ENCODE measurements at places on chromosomes 1 and 21.
A peak's percentile ranks its signal among the peaks of the same experiment; 100 is the strongest.

DNA sequence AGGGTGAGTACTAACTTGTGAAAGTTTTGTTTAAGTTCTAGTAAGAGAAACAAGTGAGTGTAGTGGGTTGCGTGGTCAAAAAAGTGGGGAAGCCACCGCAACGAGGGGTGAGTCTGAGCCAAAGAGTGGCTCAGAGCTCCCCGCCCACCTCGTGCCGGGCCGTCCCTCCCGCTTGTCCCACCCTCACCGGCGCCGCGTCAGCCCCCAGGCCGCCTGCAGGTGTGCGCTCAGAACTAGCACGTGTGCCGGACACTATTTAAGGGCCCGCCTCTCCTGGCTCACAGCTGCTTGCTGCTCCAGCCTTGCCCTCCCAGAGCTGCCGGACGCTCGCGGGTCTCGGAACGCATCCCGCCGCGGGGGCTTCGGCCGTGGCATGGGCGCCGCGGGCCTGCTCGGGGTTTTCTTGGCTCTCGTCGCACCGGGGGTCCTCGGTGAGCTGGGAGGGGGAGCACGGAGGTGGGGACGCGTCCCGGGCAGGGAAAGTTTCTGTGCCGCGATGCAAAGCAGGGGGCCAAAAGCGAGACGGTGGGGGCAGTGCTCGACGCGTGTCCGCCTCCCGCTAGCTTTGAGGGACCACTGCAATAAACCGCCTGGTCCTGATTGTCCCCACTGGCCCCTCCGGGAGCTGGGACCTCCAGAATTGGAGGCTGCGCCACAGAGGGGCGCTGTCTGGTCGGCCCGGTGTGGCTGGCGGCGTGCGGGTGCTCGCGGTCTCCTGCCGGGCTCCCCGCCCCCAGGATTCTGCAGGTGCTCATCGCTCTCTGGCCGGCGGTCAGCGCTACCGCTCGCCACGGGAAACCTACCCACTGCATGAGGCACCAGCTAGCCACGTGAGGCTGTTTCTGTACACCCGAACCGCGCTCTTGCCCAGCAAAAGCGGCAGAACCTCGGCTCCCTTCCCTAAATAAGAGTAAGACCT is at the start of gene CR2:
Gene CR2 (plus strand): TSS at position 283 of the 919 bp plus-strand sequence. CDS start 91 bp downstream, at position 374.
- no peak for DNase-seq

DNA sequence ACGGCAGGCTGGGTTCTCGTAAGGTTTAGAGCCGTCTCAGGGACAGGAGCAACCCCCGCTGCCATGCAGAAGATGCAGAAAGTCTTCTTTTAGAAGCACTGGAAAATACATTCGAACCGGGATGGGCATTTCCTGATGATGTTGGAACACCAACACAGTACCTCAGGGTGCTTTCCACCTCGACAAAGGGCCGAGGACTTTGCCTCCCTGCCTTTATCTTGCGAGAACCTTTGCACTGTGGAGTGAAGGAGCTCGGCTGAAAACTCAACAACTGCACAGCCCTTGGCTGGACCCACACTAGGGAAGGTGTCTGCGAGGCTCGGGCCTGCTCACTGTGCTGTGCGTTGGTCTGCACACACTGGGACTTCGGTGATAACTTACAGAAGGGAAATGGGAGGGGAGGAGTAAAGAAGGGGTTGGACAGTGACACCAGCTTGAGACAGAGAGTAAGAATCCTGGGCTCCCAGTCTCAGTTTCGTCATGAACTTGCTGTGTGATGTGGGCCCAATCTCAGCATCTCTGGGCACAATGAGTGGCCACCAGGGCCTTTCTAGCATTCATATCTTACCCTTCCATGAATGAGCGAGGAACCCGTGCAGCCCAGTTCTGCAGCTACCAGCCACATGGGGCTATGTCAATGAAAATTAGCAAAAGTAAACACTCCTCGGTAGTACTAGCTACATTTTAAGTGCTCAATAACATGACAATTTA is 18.2 kb downstream of the RCAN1 start:
- no peak for DNase-seq

- DNase-seq = no peak
Observed at GRCh38 chr1:205356440-205357139, at the start of gene KLHDC8A. Gene KLHDC8A, minus strand, starts transcription at chr1:205356922. Its CDS starts 13,318 bp downstream, at chr1:205343604.

DNA sequence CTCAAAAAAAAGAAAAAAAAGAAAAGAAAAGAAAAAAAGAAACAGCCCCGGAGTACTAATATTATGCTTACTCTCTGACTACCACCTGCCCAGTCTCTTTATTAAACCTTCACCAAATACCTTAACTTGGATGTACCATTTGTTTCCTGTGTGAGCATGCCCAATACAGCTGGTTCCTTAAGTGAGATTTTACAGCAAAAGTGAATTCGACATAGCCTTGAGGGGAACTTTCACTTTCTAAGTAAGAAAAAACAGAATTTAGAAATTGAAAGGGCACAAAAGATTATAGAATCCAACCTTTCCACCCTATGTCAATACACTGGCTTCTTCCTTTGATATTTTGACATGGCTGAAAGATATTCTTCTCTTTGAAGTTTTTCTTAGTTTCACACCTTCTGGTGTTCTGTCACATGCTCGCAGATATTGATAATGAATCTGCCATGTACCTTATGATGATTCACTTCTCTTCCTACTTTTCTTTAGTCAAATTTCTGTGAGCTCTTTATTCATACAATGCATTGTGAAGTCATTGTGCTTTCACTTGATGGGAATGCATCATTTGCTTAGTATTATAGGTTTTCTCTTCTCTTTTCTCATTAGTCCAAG is 5.2 kb upstream of the GIPC2 start:
- DNase-seq = no peak

GRCh38 chr1:89918794-89919155 is 76.1 kb upstream of the ZNF326 start:
- no peak for DNase-seq

DNA sequence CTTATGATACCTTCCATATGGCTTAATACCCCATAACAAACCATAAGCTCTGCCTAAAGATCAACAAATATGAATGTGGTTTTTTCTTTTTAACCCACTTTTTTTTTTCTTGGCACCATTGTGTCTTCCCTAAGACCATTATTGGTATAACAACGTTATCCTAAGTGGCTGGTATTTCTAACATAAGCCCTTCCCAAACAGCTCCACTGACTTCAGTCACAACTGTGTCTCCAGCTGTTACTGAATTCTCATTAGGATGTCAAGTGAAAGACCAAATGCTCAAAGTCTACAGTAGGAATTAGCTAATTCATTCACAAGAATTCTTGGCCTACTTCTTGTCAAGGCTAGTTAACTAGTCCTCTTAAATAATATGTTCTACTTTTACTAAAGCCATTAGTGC is 4.2 kb upstream of the RXRG start:
- DNase-seq = no peak

GRCh38 chr1:66315671-66316070 is 218.3 kb upstream of the SGIP1 start:
- no peak for DNase-seq

- DNase-seq = peak; percentile 49
Observed at GRCh38 chr1:186985889-186986491, 157.2 kb downstream of the PLA2G4A start.

DNA sequence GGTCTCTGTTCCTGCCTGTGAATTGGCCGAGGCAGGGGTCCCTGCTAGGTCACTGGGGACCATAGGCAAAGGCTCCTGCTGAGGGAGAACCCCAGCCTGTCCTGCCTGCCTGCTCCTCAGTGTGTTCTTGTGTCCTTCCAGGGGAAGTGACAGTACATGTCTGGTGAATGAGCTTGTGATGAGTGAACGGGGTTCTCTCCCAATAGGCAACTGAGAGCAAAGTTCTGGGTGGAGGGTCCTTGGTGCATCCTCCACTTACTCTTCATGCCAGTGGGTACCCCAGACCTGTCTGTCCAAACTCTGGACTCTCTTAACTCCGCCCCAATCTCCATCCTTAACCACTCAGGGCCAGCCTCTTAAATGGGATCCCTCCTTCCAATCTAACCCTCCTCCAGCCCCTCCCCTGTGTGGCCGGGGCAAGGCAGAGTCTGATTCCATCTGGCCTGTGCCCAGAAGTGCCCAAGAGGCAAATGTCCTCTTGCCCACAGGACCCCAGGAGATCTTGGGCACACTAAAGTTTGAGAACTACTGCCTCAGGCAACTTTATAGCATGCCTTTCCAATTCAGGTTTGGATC is 2.0 kb downstream of the XKR8 start:
- no peak for DNase-seq

- peak; percentile 42 for DNase-seq
Observed at GRCh38 chr1:165114022-165114888, 242.3 kb downstream of the LMX1A start.

- no peak for DNase-seq
Observed at GRCh38 chr1:22612671-22613571, 23.5 kb upstream of the C1QA start.

DNA sequence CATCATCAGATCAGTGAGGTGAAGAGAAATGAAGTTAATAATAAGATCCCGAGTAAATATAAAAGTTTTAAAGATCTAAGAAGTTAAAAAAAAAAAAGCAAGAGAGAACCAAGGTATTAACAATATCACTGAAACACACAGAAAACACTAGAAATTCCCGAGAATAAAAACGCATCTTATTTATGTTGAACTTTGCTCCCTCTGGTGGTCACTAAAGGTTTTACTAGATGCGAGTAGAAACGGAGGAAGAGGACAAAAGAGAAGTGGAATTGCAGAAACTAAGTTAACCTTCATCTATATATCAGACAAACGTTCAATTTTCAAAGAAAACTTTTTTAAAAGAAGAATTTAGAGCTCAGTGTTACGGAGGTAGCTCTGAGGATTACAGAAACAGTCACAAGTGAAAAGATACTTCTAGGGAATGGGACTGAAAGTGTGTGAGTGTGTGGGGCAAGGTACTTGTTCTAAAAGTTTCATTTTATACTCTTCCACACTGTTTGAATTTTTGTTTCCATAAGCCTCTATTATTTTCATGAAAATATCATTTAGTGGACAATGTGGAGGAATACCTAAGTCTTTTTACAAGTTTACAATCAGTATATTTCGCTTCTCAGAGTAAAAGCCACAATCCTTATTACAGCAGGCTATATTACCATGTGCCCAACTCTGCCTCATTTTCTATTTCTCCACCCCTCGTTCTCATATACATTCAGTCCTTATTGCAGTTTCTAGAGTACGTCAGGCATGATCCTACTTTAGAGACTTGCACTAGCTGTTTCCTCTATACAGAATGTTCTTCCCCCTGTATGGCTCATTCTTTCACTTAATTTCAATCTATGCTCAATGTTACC is 19.7 kb downstream of the ACBD6 start:
- no peak for DNase-seq

- DNase-seq = no peak
Observed at GRCh38 chr1:119686661-119687060, 25.1 kb upstream of the PHGDH start.

DNA sequence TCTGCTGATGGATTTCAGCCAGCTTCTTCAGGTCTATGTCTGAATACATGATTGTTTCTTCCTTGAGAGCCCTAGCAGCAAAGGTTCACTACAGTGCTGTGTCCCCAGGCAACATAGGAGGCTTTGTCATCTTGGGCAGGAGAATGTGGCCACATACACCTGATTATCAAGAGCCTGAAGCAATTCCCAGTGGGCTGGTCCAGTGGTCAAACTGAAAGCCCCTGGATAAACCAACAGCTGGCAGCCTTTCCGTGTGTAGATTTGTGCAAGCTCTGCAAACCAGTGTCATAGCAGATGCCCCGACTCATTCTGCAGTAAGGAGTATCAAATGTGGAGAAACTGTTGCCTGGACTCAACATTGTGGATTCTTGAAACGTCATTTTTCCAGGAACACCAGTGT is 2.3 kb upstream of the GIPC2 start:
- no peak for DNase-seq

DNA sequence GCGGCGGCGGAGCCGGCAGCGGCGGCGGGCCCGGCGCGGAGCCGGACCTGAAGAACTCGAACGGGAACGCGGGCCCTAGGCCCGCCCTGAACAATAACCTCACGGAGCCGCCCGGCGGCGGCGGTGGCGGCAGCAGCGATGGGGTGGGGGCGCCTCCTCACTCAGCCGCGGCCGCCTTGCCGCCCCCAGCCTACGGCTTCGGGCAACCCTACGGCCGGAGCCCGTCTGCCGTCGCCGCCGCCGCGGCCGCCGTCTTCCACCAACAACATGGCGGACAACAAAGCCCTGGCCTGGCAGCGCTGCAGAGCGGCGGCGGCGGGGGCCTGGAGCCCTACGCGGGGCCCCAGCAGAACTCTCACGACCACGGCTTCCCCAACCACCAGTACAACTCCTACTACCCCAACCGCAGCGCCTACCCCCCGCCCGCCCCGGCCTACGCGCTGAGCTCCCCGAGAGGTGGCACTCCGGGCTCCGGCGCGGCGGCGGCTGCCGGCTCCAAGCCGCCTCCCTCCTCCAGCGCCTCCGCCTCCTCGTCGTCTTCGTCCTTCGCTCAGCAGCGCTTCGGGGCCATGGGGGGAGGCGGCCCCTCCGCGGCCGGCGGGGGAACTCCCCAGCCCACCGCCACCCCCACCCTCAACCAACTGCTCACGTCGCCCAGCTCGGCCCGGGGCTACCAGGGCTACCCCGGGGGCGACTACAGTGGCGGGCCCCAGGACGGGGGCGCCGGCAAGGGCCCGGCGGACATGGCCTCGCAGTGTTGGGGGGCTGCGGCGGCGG is 1.0 kb downstream of the ARID1A start:
- no peak for DNase-seq

- DNase-seq = no peak
Observed at GRCh38 chr1:26181586-26182382, 4.5 kb downstream of the CNKSR1 start.

DNA sequence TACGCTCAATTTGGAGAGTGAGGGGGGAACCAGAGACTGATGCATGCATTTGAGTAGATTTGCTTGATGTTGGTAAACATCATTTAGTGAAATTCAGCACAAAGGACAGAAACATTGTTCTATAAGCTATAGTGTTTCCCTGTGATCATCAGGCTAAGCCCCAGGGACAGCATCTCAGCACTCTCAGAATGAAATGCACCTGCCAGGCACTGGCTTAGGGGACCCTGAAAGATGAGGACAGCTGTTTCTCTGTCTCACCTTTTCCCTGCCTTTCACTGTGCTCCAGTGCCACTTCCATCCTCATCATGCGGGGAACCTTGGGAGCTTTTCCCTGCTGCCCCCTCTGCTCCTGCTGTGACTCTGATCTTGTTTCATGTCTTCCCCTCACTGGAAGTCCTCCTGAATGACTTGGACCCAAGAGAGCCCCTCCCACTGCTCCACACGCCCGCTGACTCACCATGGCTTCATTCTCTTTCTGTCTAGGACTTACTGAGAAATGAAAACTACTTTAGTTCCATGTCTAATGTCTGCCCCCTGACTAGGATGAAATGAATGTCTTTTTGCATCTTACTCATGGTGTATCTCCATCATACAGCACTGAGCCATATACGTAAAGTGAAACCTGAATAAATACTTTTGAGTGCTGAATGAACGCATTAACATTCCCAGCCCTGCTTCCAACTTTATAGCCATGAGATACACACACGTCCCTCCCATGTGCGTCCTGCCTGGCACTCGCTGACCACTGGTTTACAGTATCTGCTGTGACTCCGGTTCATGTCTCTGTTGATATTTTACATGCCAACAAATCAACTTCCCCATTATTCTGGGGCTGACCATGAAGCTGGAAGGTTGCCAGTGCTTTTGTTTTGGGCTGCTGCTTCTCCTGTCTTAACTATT is 182.0 kb downstream of the PCP4 start:
- no peak for DNase-seq

DNA sequence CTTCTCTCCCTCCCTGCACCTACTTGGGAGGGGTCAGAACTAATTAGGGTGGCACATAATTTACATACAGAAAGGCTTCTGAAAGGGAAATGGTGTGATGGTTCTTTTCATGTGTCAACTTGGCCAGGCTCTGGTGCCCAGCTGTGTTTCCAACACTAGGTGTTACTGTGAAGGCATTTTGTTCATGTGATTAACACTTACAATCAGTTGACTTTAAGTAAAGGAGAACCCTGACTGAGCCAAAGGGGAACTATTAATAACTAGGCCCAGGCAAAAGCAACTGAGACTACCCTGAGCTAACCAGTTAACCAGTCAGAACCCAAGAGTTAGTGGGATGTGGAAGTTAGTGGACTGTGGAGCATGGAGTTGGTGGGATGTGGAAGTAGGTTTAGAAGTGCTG is 114.9 kb downstream of the SEC16B start:
- no peak for DNase-seq

Data from HFF-Myc (cell line).